AG09319 (cell line): ENCODE measurements at places on chromosomes 12 and 14.

- DNase-seq, result no peak
Observed at GRCh38 chr12:115074617-115075016, 390.6 kb upstream of the TBX3 start.

DNA sequence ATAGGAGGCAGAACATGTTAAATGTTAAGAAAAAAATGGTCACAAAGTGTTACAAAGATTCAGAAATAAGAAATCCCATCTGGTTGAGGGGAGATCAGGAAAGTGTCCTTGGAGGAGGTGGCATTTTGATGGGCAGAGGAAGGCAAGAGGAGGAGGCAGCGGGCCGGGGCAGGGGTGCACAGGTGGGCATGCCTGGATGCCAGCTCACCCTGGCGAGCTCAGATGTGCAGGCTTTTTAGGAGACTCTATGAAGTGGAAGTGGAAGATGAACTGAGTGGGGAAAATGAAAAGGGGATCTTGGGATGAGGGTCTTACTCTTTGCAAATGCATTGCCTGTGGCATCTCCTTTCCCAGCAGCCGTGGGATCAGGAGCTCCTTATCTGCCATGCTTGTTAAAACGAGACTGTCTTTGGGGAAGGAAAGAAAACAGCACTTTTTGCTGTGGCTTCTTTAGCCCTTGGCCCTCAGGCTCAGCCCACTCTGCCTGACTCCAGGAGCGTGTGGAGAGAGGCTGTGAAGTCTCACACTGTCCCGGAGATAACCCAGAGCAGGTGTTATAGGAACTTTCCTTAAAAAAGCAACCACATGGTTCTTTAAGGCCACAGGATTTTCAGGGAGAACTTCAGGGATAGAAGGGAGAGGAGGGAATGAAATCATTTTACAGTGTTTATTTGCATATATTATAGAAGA, 62.6 kb downstream of the ELK3 start:
- DNase-seq, result no peak

GRCh38 chr12:90833228-90833627, 121.7 kb downstream of the CCER1 start:
- no peak for DNase-seq

GRCh38 chr14:35220920-35221319, 71.3 kb upstream of the PSMA6 start:
- DNase-seq, result no peak

DNA sequence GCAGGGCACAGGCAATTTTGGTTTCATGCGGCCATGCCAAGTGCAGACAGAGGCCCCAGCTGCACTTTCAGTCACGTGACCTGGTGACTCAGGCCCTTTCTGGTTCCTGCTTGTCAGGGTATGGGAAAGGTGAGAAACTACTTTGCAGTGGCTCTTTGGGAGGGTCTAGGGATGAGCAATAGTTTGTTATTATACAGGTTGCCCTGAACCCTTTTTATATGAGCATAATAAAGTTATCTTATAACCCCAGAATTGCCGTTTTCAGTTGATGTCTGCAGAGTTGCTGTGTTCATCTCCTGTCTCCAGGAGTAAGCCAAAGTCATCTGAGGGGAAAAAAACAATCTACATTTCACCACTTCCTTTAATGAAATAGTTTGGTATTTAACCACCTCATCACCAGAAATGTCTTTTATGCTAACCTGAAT, 30.9 kb upstream of the EMP1 start:
- no peak for DNase-seq

DNA sequence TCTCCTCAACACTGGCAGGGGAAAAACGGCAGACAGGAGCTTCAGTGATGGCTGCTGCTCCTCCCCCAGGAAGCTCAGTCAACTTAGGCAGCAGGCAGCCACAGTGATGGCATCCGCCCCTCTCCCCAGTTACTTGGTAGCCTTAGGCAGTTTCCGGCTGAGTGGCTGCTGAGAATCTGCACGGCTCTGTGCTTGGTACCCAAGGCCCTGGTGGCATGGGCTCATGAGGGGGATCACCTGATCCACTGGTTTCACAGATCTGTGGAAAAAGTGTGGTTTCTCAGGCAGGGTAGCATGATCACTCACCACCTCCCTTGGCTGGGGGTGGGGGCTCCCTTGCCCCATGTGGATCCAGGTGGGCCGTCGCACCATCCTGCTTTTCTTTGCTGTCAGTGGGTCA, 244.6 kb upstream of the MDGA2 start:
- DNase-seq, result no peak

GRCh38 chr12:3228552-3228951, 151.4 kb downstream of the TSPAN9 start:
- DNase-seq, result no peak

GRCh38 chr12:18158774-18159557, 69.0 kb upstream of the RERGL start:
- DNase-seq, result no peak

DNA sequence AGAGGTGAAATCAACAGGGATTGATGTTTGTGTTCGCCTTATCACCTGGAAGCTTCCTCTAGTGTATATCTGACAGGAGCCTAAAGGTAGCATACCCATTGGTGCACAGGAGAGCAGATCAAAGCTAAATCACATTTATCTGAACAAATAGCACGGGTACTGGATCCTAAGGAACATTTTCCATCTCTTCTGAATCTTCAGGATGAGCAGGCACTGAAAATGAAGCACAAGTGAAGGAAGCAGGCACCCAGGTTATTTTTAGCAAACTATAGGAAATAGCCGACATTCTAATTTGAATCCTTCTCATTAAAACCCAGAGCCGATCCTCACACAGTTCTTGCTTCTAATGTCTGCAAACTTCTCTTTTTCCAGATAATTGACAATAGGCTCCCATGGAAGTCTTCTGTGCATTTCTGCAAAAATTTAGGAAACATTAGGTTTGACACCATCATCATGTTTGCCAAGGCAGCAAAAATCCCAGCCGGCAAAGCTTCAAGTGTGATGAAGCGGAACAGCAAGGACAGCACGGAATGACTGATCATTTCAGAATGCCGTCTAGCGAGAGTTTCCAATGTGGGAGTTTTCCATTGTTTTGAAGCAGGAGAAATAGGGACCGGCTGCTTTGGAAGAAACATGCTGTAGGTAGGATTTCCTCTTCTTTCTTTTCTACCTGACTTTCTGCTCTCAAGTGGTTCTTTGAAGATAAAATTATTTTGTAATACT, 24.3 kb upstream of the RGS6 start:
- no peak for DNase-seq

DNA sequence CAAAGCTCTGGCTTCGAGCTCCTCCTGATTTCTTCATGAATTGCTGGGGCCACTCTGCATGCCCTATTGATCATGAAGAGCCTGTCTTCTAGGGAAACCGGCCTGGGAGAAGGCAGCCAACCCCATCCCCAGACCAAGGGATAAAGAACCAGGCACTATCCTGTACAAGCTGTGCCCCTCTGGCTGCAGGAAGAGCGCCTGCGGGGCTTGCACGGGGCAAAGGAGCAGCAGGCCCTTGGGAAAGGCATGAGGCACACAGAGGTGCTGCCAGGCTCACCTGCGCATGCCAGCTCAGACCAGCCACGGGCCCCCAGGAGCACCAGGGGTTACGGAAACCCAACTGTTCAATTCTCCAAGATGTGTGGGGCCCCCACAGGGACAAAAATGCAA, 2.1 kb downstream of the ITPK1 start:
- no peak for DNase-seq

GRCh38 chr12:12447837-12448236, 91.0 kb downstream of the BORCS5 start:
- no peak for DNase-seq

DNA sequence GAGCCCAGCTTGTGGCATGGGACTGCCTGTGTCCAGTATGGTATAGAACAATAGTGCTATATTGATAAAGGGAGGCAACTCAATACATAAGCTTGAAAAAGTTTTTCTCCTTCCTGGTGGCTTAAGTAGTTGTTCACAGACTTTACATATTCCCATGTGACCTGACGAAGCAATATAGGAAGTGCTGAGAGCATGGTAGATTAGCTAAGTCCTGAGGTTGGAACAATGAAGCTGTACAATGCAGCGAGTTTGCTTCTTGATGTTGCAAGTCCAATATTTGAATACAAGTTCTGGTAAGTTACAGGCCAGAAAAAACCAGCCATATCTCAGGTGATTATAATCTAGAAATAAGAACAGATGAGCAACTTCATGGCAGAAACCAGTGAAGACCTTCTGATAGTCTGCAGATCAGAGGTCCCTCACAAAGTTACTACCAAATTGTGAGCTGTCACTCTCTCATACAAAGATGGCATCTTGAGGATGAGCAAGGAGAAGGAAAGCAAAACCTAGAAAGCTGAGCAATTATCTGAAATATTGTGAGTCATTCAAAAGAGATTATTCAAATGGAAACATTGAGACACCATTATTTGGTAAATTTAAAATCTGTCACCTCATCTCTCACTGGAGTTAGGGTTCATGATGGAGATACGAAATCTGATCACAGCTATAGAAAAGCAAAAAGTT, 72.9 kb upstream of the BTG1 start:
- no peak for DNase-seq

DNA sequence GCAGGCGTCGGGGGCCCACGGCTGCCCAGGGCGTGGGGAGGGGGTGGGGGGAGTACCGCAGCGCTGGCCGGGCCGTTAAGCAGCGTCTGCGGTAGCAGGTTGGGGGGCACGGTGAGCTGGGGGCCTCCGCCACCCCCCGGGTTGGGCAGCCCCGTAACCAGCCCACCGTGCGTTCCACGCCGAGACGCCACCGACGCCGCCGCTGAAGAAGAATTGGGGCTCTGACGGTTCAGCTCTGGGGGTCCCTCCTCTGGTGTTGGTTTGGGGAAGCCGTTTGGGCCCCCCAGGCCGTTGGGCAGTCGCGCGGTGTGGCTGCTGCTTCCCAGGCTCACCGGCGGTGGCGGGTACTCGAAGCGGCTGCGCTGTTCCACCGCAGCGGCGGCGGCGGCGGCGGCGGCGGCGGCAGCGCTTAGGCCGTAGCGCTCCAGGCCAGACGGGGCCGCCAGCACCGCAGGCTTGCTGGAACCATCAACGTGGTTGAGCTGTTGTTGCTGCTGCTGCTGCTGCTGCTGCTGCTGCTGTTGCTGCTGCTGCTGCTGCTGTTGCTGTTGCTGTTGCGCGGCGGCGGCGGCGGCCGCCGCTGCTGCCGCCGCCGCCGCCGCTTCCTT, 1.5 kb downstream of the IRF2BPL start:
- DNase-seq, result no peak

GRCh38 chr14:99191395-99192027, 80.5 kb downstream of the BCL11B start:
- DNase-seq, result no peak

DNA sequence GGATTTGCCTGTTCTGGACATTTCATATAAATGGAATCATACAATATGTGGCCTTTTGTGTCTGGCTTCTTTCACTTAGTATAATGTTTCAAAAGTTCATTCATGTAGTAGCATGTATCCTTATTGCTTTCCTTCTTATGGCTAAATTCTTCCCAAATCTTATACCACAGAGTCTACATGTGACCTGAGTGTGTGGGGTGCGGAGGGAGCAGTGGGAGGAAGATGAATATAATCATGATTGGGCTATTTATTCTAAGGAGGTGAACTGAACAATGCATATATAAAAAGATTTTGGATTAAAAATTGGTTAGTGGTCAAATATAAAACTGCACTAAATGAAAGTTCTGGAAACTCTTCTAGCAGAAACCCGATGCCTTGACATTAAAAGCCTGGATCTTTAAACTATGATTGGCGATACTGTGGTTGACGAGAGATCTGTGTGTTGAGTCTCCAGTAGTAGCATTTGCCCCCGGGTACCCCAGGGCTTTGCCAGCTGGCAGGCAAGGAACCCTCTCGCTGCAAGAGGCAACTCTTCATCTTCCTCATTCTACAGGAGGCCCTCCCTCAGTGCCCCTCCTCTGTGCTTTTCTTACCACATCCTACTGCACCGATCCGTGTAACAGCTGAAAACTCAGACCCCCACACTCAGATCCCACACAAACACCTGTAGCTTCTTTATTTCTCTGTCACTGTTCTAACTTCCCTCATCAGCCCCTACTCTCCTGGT, 2.6 kb downstream of the CYP46A1 start:
- DNase-seq, result no peak

GRCh38 chr14:94381149-94382030, 7.0 kb downstream of the SERPINA1 start:
- no peak for DNase-seq

DNA sequence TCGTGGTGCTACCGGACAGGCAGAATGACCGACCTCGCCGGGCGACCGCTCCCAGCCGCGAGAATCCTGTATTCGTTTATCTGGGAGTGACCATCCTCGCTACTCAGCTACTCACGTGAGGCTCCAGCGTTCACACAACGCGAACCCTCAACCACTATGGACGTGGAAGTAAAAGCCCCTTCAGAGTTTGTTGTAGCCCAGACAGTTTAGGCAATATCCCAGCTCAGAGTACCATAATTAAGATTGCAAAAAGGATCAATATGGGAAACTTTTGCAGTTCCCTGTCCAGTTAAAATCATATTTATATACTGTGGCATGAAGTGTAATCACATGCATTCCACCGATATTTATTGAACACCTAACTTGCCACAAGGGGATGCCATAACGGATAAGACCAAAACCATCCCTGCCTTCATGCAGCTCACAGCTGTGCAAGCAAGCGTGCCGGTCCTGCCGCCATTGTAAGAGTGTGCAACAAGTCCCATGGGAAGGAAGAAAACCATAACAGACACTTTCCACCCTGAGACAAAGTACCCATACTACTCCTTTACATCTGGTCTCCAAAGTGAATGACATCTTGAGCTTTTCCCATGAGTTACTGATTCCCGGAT, 938 bp upstream of the MAX start:
- no peak for DNase-seq

- DNase-seq, result peak; percentile 36
Observed at GRCh38 chr12:51531978-51532497, 59.0 kb upstream of the SCN8A start.

DNA sequence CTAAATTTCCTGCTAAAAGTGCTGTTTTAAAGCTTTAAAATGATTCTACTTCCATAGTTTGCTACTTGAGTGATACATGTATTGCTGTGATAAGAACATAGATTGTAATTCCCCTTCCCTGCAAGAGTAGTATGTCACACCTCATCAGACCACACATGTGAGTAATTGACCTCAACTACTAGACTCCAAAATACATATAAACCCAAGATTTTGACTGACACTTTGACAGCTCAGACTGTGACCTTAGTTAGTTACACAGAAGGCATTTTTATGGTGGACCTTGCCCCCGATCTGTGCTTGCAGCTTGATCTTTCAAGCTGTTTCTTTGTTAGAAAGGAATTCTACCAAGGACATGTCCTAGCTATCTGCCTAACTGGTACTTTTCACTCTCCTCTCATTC, 18.6 kb downstream of the APOBEC1 start:
- DNase-seq, result no peak

- no peak for DNase-seq
Observed at GRCh38 chr12:67709367-67709954, 60.9 kb downstream of the DYRK2 start.

- no peak for DNase-seq
Observed at GRCh38 chr12:105256011-105256410, 20.0 kb upstream of the APPL2 start.

GRCh38 chr12:51844854-51845253, 3.7 kb downstream of the FIGNL2 start:
- DNase-seq, result no peak

- DNase-seq, result no peak
Observed at GRCh38 chr14:82533351-82533750, 999.7 kb upstream of the SEL1L start.

GRCh38 chr14:54148251-54148650, 191.6 kb upstream of the BMP4 start:
- no peak for DNase-seq
